ENCODE measurements at places on chromosomes 12 and 14.

DNA sequence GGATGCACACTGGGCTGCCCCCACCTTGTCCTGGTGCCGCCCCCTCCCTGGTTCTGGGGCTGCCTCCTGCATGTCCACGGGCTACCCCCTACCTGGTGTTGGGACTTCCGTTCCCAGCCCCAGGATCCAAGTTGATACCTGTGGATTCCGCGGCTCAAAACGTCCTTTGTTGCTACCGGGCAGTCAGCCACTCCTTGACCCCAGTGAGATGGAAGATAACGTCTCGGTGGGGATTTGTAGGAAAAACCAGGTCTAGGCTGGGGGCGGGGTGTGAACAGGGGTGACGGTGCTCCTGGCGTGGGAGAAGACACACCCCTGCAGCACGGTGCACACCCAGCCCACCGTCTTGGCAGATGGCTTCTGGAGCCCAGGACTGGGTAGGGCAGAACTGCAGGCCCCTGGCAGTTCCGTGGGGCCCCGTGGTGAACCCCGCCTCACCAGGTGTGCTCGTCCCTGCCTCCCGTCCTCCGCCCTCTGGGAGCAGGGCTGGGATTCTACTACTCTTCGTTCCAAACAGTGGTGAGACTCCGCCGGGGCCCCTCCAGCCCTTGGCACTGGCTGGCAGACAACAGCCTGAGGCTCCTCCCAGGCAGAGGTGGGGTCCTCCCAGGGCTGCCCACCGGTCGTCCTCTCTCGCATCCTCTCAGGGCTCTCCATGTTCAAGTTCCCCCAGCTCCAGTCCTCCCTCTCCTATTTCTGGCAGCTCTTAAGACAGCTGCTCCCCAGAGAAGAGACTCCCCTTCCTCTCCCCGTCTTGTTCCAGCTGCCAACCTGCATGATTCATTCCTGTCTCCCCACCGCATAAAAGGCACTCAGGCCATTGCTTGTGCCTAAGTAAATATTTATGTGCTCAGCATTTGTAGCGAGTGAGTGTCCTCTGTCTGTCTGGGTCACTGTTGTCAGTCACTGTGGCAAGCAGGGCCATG, 75.5 kb downstream of the FBXL14 start:
- no peak for DNase-seq
- H3K36me3 ChIP-seq, result no peaks in the 10 kb centered on the region
- no peak overlapping the region for H3K27ac ChIP-seq
- H3K4me1 ChIP-seq, result no peaks in the 10 kb centered on the region
- no peak overlapping the region for H3K4me3 ChIP-seq
- H3K27me3 ChIP-seq, result peaks cover 24% of the 10 kb centered on the region

DNA sequence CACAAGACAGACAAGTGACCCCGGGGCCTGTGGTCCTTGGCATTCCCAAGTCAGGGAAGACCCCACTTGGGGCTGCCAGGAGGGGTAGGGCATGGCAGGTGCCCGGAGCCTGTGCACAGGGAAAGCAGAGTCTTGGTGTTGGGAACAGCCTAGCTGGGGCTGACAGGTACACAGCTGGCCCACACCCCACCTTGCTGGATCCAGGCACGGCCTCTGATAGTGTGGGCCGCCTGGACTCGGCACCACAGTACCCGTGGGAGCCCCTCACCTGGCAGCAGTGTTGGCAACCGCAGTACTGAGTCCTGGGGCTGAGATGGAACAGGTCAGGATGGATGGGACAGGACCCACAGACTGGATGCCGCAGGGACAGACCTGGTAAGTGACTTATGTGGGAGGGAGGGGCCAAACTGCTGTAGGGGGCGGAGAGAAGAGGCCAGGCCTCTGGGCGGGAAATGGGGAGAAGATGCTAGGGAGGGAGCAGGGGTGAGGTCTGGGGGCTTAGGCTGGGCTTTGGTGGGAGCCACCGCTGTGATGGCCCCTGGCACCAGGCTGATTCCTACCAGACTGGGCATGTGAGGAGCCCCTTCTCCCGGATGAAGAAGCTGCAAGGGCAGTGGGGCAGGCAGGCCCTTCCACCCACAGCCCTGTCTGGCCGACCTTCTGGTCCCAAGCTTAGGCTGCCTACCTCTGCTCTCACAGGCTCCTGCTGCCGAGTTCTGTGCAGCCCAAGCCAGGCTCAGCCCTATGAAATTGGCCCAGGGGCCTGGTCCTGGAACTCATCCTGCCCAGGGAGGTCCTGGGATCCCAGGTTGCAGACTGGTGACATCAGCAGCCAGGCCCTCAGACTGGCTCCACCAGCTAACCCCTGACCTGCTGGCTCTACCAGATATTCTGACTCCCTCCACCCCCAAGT, at the start of gene TGM1:
Gene TGM1, minus strand, starts transcription at position 357 of the 913 bp plus-strand sequence. CDS start 825 bp downstream, outside the sequence.
- no peak within 1 kb of the TSS for H3K4me3 ChIP-seq
- no peak within 1 kb of the TSS for H3K27ac ChIP-seq
- H3K36me3 ChIP-seq, result peaks cover 40% of the 10 kb centered on the region
- H3K4me1 ChIP-seq, result no peaks in the 10 kb centered on the region
- no peak for DNase-seq

- peaks cover 4% of the 10 kb centered on the region for H3K4me1 ChIP-seq
- H3K27ac ChIP-seq, result no peak overlapping the region
- H3K4me3 ChIP-seq, result no peak overlapping the region
- DNase-seq, result no peak
- H3K27me3 ChIP-seq, result peaks cover 48% of the 10 kb centered on the region
Measured at GRCh38 chr12:65648461-65648860, 175.8 kb upstream of the HMGA2 start.

GRCh38 chr14:99179946-99180345, 92.1 kb downstream of the BCL11B start:
- peak overlapping the region; percentile 95 for H3K27ac ChIP-seq
- peaks cover 72% of the 10 kb centered on the region for H3K4me1 ChIP-seq
- DNase-seq, result peak; percentile 43
- peak overlapping the region; percentile 4 for H3K4me3 ChIP-seq
- peaks cover 93% of the 10 kb centered on the region for H3K36me3 ChIP-seq

DNA sequence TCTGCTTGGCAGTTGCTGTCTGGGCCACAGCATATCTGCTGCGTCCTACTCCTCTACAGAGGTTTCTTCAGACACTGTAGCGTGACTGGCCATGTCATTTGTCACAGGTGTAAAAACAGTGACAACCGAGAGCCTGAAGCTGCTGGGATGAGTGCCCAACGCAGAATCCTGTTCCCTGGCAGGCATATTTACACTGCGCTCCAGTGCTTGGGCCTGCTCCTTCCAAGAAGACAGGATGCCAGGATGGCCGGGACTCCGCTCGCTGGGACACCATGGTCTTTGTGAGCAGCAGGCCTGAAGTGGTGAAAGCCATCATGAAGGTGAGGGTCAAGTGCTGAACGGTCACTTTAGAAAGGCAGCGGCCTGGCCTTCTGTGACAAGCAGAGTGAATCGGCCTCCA, 171.4 kb downstream of the EMP1 start:
- DNase-seq, result no peak
- H3K27me3 ChIP-seq, result peaks cover 20% of the 10 kb centered on the region
- no peaks in the 10 kb centered on the region for H3K36me3 ChIP-seq
- H3K27ac ChIP-seq, result no peak overlapping the region
- no peak overlapping the region for H3K4me3 ChIP-seq

- H3K27me3 ChIP-seq, result no peaks in the 10 kb centered on the region
- no peak overlapping the region for H3K27ac ChIP-seq
- H3K36me3 ChIP-seq, result no peaks in the 10 kb centered on the region
- no peak overlapping the region for H3K4me3 ChIP-seq
Measured at GRCh38 chr12:12334367-12335040, 15.5 kb downstream of the MANSC1 start.

DNA sequence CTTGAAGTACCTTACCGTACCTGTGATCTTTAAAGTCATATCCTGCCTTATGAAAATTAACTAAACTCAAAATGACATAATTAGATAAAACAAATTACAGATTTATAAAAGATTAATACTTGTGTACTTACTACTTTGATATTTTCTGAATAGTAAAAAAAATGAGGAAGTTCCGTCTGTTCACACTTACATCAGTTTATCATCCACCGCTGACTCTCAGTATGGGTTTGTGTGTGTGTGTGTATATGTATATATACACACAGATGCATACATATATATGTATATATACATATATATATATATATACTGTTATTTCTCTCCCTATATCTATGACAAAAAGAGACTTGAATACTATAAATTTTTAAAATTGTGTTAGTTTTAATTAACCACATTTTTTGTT, 65.0 kb upstream of the MON2 start:
- peaks cover 85% of the 10 kb centered on the region for H3K36me3 ChIP-seq
- DNase-seq, result no peak
- H3K27me3 ChIP-seq, result no peaks in the 10 kb centered on the region
- H3K4me3 ChIP-seq, result no peak overlapping the region
- H3K27ac ChIP-seq, result no peak overlapping the region

DNA sequence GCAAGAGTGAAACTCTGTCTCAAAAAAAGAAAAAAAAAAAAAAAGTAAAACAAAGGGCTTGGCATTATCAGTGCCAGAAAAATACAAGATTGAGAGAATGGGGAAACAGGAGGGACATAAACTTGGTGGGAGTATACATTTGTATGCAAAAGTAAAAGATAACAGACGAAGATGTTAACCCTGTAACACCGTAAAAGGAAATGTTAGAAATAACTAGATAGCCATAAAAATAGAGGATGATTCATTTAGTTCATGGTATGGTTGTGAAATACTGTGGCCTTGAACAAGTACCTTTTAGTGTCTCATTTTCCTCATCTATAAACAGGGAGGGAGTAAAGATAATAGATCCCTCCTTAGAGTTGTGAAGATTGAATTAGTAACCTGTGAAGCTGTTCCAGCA, 33.3 kb downstream of the ATP2A2 start:
- peaks cover 67% of the 10 kb centered on the region for H3K4me1 ChIP-seq
- peak overlapping the region; percentile 80 for H3K27ac ChIP-seq
- no peaks in the 10 kb centered on the region for H3K27me3 ChIP-seq
- H3K36me3 ChIP-seq, result peaks cover 74% of the 10 kb centered on the region

GRCh38 chr12:53062977-53063707, 13.3 kb downstream of the TNS2 start:
- peaks cover 10% of the 10 kb centered on the region for H3K4me1 ChIP-seq
- H3K27ac ChIP-seq, result no peak overlapping the region
- no peaks in the 10 kb centered on the region for H3K27me3 ChIP-seq
- peaks cover 41% of the 10 kb centered on the region for H3K36me3 ChIP-seq
- H3K4me3 ChIP-seq, result no peak overlapping the region
- DNase-seq, result peak; percentile 30

DNA sequence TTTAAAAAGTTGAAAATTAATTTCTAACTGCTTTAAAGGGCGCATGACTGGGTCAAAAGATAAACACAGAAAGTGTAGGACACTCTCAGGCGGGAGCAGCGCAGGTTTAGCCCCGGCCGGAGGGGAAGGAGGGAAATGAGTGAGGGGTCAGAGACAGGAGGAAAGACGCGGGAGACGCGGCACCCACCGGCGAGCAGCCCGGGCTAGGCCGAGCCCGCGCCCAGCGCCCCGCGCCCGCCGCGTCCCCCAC, 591 bp downstream of the GXYLT1 start:
- peak overlapping the region; percentile 87 for H3K27ac ChIP-seq
- peak overlapping the region; percentile 92 for H3K4me3 ChIP-seq
- DNase-seq, result no peak
- H3K36me3 ChIP-seq, result peaks cover 4% of the 10 kb centered on the region
- H3K27me3 ChIP-seq, result no peaks in the 10 kb centered on the region
- H3K4me1 ChIP-seq, result peaks cover 45% of the 10 kb centered on the region

DNA sequence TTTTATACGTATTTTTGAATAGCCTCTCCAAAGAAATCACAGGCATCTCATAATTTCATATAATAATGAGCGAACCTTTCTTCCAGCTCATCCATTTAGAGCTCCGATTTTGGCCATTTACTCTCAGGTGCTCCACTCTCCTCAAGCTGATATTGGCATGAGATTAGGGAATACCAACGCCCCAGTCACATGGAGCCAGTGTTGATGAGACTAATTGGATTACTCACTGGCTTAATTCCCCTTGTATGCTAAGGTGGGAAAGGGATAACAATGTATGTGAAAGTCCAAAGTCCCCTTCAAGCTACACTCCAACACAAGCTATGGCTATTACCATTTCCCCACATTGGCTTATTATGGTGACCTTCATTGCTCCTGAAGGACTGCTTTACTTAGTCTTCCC, 76.6 kb upstream of the NAV3 start:
- H3K4me3 ChIP-seq, result no peak overlapping the region
- no peaks in the 10 kb centered on the region for H3K27me3 ChIP-seq
- H3K36me3 ChIP-seq, result no peaks in the 10 kb centered on the region
- H3K4me1 ChIP-seq, result no peaks in the 10 kb centered on the region
- no peak overlapping the region for H3K27ac ChIP-seq

- no peak overlapping the region for H3K4me3 ChIP-seq
- no peak overlapping the region for H3K27ac ChIP-seq
- no peaks in the 10 kb centered on the region for H3K27me3 ChIP-seq
- H3K4me1 ChIP-seq, result peaks cover 9% of the 10 kb centered on the region
Measured at GRCh38 chr12:45418520-45418919, 202.6 kb downstream of the ANO6 start.

GRCh38 chr12:3362737-3363136, 128.3 kb upstream of the PRMT8 start:
- no peak overlapping the region for H3K4me3 ChIP-seq
- no peak for DNase-seq
- H3K27me3 ChIP-seq, result peaks cover 27% of the 10 kb centered on the region
- peaks cover 4% of the 10 kb centered on the region for H3K4me1 ChIP-seq
